Stimulated activated CD8-positive, alpha-beta memory T cell treated with anti-CD3 and anti-CD28 coated beads, Interleukin-2, amount 100 ng/mL, for 1 hour (primary cell): ENCODE measurements at places on chromosomes 3 and 15.

DNA sequence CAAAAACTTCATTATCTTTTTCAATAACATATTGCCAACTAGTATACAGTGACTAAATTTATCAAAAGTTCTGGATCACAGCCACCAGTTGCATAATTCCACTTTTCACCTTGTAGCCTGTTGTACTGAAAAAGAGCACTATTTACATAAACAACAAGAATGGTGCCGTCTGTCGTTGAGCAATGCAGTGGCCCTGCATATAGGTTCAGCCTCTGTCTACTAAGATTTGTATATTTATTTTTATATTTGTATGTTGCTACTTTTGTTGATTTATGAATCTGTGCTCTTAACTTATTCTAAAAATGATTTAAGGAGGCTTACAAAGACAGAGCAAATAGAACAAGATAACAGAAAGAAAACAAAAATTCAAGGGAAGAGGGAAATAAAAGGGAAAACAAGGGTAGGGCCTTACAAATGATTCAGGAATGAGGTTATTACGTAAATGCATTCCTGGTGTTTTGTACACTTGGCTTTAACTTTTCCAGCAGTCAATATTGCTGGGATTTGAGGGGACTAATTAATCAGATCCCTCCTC lies 257.6 kb upstream of the STT3B start:
- no peak for DNase-seq

DNA sequence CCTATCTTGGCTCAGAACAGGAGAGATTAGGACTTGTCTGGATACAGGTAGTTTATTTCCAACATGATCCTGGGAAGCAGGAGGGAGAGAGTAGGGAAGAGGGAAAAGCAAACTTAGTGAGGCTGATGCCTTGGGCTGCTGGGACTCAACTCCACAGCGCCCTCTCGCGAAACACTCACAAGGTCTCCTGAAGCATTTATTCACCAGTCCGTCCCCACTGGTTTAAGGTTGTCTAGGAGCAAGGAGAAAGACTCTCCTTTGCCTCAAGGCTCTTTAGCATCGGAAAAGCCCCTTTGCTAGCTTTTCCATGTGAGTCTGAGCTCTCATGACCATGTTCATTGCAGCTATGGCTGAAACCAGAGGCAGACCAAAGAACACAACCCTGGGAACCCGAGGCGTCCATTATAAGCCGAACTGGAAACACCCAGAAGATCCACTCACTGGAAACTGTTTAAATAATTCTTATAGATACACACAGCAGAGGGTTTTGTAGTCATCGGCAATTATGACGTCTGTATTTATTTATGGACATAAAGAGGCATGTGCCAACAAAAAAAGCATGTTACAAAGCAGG lies 244.5 kb downstream of the CD47 start:
- peak; percentile 4 for DNase-seq

DNA sequence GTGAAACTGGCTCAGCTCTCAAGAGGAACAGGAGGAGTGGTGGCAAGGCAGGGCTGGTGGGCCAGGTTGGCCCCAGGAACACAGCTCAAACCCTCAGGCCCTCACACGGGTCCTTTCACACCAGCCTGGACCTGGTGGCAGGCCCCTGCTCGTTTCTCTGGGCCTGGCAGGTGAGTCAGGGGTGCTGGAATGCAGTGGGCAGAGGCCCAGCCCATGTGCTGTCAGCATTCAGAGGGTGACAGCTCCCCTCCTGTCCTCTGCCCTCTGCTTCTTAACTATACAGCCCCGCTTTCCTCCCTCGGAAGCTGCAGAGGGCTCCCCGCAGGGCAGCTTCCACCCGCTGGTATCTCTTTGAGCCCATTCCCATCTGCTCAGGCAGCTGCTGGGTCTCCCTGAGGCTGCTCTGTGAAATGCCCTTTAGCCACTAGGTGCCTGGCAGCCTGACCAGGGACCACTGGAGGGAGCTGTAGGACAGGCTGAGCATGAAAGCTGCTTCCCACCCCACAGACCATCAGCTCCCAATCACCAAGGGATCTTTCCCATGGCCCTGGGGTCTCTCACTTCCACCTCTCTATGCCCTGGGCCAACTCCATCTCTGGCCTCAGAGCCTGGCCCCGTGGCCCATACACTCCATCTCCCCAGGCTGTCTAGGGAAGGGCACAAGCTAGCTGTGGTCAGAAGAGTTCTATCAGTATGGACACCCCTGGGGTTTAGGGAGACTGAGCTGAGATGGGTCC lies 24.8 kb downstream of the SHF start:
- DNase-seq, result peak; percentile 23

DNA sequence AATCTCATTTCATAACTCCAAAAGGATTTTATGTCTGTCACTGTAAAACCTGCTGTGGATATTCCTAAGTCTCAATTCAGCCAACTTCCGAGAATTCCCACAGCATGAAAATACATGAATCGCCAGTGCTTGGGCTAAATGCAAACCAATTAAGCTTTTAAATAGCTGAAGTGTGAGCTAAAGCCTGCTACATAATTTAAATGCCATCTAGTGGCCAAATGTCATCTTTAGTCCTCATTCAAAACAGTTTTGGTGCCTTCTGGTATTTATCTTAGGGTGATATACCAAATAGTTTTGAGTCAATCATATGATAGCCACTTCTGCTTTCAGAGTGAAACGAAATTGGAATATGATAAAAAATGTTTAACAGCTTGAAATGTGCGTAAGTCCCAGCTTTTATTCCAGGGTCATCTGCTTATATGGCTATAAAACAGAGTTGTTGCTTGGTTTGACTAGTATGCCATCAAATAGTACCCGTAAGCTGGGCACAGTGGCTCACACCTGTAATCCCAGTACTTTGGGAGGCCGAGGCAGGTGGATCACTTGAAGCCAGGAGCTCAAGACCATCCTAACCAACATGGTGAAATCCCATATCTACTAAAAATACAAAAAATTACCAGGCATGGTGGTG lies 41.8 kb upstream of the CCNL1 start:
- no peak for DNase-seq

DNA sequence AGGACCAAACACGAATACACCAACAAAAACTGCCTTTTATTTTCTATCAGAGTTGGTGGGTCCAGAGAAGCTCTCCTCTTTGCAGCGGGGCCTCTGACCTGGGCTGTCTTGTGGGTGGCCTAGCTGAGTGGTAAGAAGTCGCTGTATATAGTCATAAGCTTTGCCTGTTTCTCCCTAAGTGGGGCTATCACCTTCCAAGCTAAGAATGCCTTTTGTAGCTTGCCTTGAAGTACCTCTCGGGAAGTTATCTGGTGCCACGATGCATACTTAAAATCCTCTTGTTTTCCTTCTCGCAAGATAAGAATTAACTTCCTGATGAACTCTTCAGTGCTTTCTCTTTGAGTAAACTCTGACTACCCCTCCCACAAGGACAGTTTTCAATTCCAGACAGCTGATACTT lies 178.8 kb downstream of the SYNPR start:
- no peak for DNase-seq

GRCh38 chr3:138068579-138069174 lies 46.7 kb downstream of the DZIP1L start:
- peak; percentile 38 for DNase-seq

DNA sequence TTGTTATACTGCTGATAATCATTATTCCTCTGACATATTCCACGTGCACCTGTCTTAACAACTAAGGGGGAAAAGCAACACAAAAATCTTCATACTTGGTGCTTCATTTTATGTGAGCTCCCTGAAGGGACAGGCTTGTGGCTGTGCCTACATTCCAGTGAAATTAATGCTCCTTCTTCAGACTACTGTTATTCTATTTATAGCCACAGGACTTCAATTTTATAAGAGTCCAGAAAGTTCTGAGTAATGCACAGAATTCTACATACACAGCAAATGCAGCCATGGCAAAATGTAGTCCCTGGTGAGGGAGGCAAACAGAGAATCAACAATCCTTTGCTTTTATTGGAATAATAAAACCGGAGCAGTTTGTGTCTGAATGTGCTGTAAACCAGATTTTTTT lies 417.1 kb downstream of the RBMS3 start:
- no peak for DNase-seq

DNA sequence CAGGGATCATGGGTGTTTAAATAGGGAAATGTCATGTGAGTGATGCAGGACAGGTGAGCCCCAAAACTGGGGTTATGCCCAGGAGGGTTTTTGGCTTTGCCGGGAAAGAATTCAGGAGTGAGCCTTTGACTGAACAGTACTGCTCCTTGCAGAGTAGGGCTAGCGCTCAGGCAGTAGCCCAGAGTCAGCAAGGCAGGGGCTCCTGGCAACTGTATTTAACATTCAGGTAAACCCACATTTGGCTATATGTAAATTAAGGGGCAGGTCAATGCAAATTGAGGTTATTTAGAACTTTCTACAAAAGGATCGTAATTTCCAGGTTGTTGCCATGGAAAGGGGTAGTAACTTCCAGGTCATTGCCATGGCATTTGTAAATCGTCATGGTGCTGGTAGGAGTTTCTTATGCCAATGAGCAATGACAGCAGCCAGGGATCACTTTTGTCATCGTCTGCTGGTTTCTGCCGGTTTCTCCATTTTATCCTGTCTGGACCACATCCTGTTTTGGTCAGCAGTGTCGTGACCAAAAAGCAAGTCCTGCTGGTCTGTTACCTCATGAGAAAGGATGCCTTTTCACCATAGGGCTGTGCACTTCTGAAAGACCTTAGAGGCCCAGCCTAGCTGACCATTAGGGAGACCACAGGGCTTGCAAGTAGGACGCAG lies 24.3 kb downstream of the MTHFS start:
- peak; percentile 16 for DNase-seq

DNA sequence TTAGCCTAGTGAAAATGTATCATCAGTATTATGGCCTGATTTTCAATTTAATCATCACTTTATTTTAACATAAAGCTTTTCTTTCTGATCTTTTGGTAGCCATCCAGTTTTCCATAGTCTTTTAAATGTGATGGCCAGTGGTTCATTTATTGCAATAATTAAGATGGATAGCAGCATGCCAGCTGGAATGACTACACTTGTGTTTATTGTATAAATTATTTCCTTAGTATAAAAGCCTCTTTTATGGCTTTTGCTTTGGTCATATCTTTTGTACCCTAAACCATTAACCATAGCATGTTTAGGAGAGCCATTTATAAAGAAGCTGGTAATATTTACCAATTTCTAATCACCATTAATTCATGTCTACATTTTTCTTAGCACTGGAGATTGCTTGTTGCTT lies 31.7 kb downstream of the ALCAM start:
- no peak for DNase-seq

DNA sequence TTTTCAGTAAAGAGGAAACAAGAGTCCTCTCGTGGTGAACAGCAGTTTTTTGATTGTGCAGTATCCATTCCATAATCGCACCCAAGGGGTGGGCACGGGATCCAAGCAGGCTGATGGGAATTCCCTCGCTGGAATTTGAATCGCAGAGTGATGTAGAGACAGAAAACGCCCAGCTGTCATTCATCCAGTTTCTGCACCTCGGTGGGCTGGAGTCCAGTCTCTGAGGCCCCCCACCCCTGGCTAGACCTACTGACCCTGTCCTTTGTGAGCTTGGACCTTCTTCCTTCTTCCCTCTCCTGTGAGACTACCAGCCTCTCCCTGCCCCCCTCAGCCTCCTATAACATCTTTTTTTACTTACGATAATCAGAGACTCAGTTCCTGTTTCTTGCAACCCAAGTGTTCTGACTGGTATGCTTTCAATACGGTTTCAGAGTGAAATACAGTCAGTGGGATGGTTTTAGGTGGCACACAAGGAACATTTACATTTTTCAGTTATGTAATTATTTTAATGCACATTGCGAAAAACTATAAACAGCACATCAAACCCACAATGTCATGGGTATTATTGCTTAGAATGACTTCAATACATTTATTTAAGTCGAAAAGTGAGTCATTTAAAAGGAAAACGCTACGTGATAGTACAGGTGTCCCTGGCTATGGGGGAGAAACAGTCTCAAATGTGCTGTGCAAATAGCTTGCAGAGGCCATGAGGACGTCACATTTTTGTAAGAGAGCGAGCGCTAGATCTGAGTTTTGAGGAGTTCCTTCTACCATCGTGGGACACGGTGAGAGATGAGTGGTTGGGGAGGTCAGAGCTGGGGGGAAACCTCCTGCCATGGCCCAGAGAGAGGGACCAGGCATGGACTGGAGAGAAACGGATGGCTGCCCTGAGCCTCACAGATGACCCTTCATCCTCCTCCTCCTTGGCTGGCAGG lies 37.5 kb upstream of the CHST2 start:
- no peak for DNase-seq

GRCh38 chr3:159828542-159828943 lies 160.1 kb upstream of the IL12A start:
- DNase-seq, result no peak

- no peak for DNase-seq
These were observed 17.9 kb downstream of the LPP start for GRCh38 chr3:188171682-188172467.

DNA sequence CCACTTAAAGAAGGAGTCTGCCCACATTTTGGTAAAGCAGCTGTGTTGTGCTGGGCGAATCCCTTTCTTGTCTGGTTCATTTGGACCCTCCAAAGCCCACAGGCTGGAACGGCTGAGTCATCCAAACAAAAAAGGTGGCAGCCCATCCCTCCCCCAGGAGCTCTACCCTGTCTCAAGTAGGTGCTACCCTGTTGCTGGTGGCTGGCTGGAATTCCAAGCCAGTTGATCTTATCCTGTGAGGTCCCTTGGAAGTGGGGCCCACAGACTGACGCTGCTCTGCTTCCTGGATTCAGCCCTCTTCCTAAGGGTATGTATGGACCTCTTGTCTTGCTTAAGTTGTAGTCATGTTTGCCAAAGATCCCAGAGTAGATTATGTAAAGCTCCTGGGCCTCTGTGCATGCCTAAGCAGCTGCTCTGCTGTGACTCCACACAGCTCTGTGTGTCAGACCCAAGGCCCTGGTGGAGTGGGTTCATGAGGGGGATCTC lies 44.5 kb downstream of the CCR1 start:
- DNase-seq, result no peak

DNA sequence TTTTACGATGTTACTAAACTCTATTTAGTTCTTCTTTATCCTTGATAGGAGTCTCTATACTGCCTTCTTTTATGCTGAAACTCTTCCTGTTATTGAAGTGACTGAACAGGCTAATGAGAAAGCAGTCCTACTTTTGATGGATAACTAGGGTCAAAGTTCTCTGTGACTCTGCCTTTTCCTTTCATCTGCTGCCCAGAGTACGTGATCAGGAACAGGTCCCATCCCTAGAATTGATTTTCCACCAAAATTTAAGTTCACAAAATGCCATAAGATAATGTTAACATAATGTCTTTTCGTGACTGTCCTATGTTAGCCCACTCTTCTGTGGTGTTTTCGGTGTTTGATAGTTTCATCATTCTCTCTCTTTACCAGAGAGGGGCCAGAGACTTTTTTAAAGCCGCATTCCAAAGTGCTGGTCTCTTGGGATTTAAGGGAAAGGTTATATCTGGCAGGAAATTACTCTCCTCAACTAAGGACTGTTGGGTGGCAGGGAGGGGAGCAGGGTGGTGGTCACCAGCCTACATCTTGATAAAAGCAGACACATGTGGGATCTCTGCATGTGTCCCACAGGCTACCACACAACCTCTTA lies 50.3 kb upstream of the PLXND1 start:
- DNase-seq, result no peak

- no peak for DNase-seq
These were observed 78.4 kb upstream of the LRTM1 start for GRCh38 chr3:55006244-55006676.

- DNase-seq, result no peak
These were observed 3.6 kb downstream of the FOXP1 start for GRCh38 chr3:71579935-71580406.
